Suppressor macrophage treated with lipopolysaccharide for 1 hour (primary cell): ENCODE measurements at places on chromosomes 1 and 21.

GRCh38 chr1:218474128-218474527 is 129.0 kb downstream of the TGFB2 start:
- peak; percentile 21 for DNase-seq

DNA sequence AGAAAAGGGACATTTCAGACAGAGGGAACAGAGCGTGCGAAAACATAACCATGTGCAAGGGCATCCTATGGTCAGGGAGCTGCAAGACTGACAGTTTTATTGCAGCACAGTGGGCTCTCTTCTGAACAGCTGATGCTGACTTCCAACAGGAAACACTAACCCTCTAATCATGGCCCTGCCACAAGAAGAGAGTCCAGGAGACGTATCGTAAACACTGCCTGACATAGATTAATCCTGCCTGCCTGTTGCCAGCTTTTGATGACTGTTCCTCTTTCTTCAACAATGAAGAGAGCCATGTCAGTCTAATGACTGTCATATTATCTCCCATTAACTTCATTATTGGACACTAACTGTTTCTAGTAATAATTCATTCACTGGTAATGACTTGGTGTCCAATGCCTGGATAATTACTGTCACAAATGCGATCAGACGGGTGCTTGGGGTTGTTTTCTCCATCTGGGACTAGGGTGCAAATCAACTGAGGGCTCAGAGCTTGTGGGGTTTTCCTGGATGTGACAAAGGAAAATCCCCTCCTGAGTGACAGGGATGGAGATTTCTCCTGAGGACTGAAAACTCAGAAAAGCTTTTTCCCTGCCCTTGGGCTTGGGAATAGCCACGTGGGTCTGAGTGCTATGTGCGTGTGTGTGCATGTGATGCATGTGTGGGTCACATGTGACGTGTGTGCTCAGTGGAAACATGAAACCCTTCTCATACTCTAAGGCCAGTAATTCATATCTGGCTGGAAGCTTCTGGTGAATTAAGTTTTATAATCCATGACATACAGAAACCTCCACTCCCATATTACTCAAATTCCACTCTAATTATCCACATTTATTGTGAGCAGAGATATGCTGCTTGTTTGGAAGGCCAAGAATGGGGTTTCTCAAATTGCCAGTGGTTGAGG is 144.0 kb upstream of the PLXNA2 start:
- DNase-seq, result peak; percentile 3

- peak; percentile 50 for DNase-seq
These were observed 11.7 kb upstream of the EPHA2 start for GRCh38 chr1:16167331-16168143.

GRCh38 chr1:157978586-157979403 is 14.7 kb upstream of the KIRREL1 start:
- DNase-seq, result no peak
